Erythroblast (primary cell): ENCODE measurements at places on chromosomes 6 and 20.
A peak's percentile ranks its signal among the peaks of the same experiment; 100 is the strongest.

- no peak for DNase-seq
Measured at GRCh38 chr6:156557251-156557910, 219.8 kb upstream of the ARID1B start.

DNA sequence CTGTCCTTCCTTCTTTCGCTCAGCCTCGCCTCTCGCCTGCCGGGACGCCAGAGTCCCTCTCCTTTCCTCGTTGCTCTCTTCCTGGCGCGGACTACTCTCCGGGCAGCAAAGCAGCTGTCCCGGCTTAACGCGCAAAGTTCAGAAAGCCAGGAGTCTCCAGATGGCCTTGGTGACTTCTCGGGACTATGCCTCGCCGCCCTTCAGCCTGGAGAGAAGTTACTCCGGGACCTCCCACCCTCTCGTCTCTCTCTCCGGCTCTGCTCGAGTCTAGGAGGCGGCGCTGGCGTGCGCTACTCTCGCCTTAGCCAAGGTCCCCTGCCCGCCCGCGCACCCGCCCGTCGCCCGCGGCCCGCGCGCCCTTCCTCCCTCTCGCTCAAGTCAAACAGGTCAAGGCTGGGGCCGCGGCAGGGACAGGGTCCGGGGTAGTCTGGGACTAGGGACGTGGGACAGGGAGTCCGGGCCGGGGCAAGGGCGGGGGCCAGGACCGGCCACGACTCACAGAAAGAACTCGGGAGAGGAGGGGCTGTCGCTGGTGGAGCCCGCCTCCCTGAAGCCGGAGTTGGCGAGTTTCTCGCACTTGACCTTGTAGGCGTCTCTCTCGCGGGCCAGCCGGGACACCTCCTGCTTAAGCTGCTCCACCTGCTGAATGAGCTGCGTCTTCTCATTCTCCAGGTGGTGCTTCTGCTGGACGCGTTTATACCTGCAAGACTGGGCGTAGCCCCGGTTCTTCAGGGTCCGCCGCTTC is 1.5 kb downstream of the MAFB start:
- peak; percentile 16 for DNase-seq

GRCh38 chr6:30951907-30952469 is 11.2 kb downstream of the MUCL3 start:
- no peak for DNase-seq

- DNase-seq, result no peak
Measured at GRCh38 chr6:168031411-168031971, 34.0 kb downstream of the KIF25 start.

- DNase-seq, result no peak
Measured at GRCh38 chr6:103783329-103783728, 1076.4 kb downstream of the HACE1 start.

- no peak for DNase-seq
Measured at GRCh38 chr20:21511850-21512633, 1.8 kb downstream of the NKX2-2 start.

DNA sequence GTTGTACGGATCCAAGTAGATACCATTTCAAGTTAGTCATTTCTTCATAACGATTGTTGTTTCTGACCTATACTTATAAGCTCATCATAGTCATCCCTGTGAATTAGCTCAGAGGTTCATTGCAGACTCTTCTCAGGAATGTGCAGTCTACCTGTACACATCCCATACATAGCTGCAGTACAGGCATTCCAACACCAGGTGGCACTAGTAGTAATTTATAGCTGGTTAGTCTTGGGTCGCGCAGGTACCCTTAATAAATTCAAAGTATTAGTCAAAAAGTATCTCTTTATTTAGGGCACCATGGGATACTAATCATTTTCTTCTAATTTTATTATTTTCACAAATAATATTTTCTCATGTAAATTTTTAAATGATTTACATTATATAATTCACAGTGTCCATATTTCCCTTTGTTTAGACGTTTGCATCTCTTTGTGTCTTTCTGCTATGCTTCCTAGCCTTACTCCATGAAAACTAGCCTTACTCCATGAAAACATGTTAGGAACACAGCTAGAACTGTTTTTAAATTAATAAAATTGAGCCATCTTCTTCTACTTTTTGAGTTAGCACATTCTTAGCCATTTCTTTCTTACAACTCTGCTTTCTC is 128.6 kb upstream of the FAM83B start:
- DNase-seq, result peak; percentile 70

GRCh38 chr6:131132360-131132759 is 2.9 kb upstream of the AKAP7 start:
- DNase-seq, result no peak

DNA sequence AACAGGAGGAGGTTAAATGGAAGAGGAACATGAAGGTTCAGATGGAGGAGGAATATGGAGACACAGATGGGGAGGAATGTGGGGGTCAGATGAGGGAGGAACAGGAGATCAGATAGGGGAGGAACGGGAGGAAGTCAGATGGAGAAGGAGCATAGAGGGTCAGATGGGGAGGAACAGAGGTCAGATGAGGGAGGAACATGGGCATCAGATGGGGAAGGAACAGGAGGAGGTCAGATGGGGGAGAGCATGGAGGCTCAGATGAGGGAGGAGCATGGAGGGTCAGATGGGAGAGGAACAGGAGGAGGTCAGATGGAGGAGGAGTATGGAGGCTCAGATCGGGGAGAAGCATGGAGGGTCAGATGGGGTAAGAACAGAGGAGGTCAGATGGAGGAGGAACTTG is 290.6 kb downstream of the BMP7 start:
- no peak for DNase-seq

DNA sequence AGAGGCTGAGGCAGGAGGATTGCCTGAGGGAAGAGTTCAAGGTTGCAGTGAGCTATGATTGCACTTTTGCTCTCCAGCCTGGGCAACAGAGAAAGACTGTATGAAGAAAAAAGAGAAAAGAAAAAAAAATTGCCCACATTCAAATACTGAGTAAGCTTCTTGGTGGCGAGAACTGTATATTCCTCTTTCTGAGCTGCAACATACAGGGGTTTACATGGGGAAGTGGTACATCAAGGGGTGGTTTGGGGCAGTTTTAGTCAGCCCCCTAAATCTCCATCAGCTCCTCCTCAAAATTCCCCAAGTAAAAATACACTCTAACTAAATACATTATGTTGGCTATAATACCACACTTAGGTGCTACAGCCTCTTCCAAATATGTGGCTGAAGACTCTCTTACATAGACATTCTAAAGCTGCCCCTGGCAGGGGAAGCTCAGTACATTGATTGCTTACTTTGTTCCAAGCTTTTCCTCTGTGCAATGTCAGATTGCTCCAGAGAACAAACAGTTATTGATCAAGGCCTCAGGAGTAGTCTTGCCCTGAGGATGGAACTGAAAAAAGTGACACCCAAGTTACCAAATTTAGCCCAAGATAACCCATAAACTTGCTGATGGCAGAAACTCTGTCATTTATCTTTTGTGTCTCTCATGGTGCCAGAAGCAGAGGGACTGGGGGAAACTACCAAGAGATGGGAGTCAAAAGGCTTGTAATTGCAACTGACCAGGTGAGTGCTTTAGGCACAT is 107.4 kb upstream of the RIPOR2 start:
- no peak for DNase-seq

GRCh38 chr6:38784506-38785235 is 69.6 kb downstream of the DNAH8 start:
- DNase-seq, result no peak

- no peak for DNase-seq
Measured at GRCh38 chr6:83509441-83509840, 2.9 kb upstream of the PRSS35 start.

DNA sequence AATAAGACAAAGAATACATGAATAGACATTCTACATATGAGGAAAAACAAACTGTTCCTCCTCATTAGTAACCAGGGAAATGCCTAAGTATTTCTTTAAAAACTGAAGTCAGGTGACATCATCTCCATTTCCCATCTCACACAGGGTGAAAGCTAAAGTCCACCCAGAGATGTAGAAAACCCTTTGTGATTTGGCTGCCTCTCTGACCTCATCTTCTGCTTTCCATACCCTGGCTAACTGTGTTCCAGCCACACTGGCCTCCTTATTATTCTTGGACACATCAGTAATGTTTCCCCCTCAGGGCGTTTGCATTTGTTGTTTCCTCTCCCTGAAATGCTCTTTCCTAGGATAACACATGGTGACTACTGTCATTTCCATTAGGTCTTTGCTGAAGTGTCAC is 40.4 kb downstream of the ESF1 start:
- no peak for DNase-seq

DNA sequence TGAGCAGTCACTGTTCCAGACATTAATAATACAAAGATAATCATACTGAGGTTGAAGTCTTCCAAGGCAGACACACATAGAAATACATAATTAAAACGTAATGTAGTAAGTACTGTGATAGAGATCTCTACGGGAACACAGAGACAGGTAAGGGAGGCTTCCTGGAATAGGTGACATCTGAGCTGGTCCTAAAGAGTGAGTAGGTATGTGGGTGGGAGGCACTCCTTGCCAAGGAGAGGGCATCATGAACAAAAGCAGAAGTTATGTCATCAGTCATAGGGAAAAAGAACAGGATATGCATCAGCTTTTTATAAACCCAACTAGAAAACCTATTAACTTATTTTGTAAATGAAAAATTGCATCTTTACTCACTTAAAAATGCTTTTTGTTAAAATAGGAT is 110.0 kb downstream of the MAP7 start:
- DNase-seq, result no peak

GRCh38 chr6:53737746-53738145 is 57.1 kb upstream of the LRRC1 start:
- DNase-seq, result no peak

- DNase-seq, result no peak
Measured at GRCh38 chr6:137512757-137513605, 18.8 kb upstream of the OLIG3 start.

DNA sequence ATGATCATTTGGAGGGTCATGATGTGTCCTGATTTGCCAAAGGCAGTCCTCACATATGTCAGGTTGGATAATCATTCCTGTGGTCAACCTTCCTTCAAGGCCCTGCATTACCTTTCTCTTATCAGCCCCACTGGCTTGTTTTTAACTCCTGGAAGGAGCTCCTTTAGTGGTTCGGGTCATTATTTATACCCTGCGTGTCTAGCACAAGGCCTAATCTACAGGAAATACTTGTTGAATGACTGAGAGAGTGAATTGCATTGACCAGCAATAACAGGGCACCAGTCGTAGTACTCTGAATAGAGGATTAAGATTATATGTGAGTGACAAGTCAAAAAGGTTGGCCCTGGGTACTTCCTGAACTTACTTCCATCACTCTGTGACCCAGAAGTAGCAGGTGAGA is 4.5 kb downstream of the HIVEP2 start:
- no peak for DNase-seq

GRCh38 chr20:40524071-40524470 is 165.0 kb downstream of the MAFB start:
- no peak for DNase-seq

DNA sequence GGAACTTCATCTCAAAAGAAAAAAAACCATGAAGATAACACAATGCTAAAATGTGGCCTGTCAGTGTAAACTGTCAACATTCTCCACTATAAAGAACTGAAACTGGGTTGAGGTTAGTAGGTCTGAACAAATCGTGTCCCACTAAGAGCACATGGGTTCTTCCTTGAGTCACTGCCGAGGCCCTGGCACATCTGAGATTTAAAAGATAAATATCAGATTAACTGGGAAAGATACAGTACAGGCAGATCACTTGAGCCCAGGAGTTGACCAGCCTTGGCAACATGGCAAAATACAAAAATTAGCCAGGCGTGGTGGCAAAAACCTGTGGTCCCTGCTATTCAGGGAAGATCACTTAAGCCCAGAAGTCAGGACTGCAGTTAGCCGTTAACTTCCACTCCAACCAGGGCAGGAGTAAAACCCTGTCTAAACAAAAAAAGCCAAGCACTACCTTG is 5.6 kb downstream of the EEF1A1 start:
- DNase-seq, result peak; percentile 59

DNA sequence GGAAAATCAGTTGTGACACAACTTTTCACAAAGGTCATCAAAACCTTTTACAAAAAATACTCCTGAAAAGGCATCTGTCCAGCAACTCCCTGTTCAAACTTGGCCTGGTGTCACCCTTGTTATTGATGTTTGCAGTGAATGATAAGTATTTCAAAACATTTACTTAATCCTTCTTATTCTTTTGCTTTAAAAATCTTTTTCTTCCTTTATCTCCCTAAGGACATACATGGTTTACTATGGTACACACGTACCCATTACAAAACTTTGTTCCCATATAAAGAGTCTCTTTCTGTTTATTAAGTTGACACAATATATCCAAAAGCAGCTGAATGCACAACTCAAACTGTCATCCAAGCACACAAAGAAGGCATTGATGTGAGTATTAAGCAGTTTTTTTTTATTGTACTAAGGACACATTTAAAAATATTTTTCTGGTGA is 17.5 kb downstream of the GSTA2 start:
- DNase-seq, result no peak

- DNase-seq, result no peak
Measured at GRCh38 chr6:14985366-14985765, 260.5 kb upstream of the JARID2 start.

DNA sequence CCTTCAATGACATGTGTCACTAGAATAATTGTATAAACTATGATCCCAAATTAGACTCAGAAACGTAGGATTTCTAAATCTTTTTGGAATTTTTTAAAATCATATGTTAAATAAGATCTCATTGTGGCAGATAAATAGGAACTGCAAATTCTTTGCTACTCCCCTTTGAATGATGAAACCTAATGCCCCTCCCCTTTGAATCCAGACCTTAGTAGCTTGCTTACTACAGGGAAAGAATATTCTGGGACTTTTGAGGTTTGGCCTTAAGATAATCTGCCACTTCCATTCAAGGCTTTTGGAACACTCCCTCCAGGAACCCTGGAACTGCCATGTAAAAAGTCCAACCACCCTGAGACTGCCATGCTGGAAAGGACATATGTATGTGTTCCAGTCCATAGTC is 7.1 kb downstream of the TDP2 start:
- DNase-seq, result peak; percentile 52

GRCh38 chr6:112389361-112389760 is 42.2 kb downstream of the RFPL4B start:
- no peak for DNase-seq

GRCh38 chr6:22471746-22472145 is 97.6 kb upstream of the HDGFL1 start:
- DNase-seq, result no peak

DNA sequence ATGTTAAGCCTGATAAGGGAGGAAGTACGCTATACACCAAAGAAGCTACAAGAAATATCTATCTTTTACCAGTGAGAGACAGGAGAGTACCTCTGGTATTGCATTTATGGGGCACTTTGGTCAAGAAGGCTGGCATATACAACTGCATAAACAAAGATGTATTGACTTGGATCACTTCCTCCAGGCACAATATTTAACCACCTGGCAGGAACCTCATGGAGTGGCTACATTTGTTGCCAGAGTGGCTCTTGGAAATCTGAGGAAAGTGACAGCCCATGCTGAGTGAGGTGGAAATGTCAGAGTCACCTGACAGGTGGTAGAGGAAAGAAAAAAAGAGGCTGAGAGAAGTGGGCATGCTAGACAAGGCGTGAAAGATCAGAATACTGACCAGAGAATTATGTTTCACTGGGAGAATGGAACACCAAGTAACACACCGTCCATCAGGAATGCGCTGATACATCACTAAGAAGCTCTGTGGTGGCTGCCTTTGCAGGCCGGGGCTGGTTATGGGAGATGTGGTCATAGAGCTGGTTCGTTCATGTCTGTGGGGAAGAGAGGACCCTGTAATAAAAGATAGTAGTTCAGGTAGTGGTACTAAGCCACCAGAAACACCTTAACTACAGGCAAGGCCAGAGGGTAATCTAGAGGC is 61.4 kb upstream of the UFL1 start:
- no peak for DNase-seq

GRCh38 chr6:87700397-87701343 is 1.4 kb downstream of the AKIRIN2 start:
- peak; percentile 86 for DNase-seq
